ENCODE measurements at places on chromosomes 7 and 10. TPM values are rescaled to one million over a fixed set of nuclear protein-coding genes. Genes with fewer than 3 reads are reported as not detected.

DNA sequence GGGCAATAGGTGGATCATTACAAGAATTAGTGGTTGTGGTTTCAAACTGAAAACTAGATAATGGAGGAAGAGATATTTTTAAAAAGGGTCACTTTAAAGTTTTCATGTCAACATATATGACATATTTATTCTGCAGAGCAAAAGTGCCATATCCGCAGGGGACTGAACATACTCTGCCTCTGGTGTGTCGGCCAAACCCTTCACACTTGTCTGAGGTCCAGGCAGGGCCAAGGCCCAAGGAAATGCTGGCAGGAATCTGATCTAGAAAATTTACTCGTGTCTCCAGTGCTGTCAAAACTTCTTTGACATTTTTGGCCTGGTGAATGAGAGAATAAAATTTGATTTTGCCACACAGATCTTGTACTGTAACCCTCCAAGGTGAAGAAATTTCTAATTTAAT lies 562.3 kb downstream of the CCSER2 start:
- no peaks in the 10 kb centered on the region for H3K36me3 ChIP-seq
- no peak overlapping the region for H3K27ac ChIP-seq
- no peaks in the 10 kb centered on the region for H3K27me3 ChIP-seq

- H3K27me3 ChIP-seq = no peaks in the 10 kb centered on the region
- H3K27ac ChIP-seq = peak overlapping the region; percentile 64
- H3K4me3 ChIP-seq = no peak overlapping the region
- no peaks in the 10 kb centered on the region for H3K4me1 ChIP-seq
- H3K36me3 ChIP-seq = no peaks in the 10 kb centered on the region
- DNase-seq = no peak
Measured at GRCh38 chr7:41148521-41148951, 554.4 kb downstream of the INHBA start.

DNA sequence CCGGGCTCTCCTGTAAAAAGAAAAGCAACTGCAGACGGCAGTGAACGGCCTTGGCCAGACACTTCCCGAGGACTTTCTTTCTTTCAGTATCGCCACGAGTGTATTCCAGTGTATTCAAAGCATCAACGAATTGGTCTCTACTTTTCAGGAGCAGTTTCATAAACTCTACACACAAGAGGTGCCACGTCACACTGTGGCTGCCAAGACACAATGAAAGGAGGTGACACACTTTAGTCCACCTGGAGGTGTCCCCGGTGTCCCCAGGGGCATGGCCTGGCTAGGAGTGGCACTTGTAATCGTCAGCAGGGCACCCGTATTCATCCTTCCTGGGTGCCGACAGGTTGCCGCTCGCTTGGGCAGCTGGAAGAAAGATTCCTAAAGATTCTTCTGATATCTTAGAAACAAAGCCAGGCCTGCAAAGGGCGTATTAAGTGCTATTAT lies 5.0 kb downstream of the TNS3 start:
- H3K4me3 ChIP-seq = peak overlapping the region; percentile 4
- no peaks in the 10 kb centered on the region for H3K36me3 ChIP-seq
- no peaks in the 10 kb centered on the region for H3K27me3 ChIP-seq
- peaks cover 8% of the 10 kb centered on the region for H3K4me1 ChIP-seq
- DNase-seq = no peak

- H3K27ac ChIP-seq = no peak overlapping the region
- H3K36me3 ChIP-seq = no peaks in the 10 kb centered on the region
- H3K4me1 ChIP-seq = no peaks in the 10 kb centered on the region
- H3K4me3 ChIP-seq = no peak overlapping the region
Measured at GRCh38 chr7:104901240-104901619, 112.8 kb upstream of the KMT2E start.

DNA sequence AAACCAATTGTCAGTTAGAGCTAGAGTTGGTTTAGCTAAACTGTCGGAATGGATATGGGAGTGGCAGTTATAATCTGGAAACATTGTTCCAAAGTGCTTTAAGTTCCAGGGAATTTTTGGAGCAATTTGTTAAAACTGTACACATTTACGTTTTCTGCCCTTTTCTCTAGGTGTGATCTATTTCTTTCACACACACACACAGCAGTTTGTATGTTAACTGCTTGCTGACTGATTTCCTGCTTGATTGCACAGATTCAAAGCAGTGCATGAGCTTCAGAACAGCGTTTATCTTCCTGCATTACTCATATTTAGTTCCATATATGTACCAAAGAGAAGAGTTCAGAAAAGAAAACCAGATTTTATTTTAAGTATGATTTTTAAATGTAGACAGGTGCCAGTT lies 57.9 kb downstream of the MGMT start:
- H3K27ac ChIP-seq = no peak overlapping the region
- no peaks in the 10 kb centered on the region for H3K36me3 ChIP-seq
- H3K4me1 ChIP-seq = no peaks in the 10 kb centered on the region
- no peak for DNase-seq

- no peak overlapping the region for H3K27ac ChIP-seq
- DNase-seq = no peak
- no peaks in the 10 kb centered on the region for H3K27me3 ChIP-seq
- no peak overlapping the region for H3K4me3 ChIP-seq
- no peaks in the 10 kb centered on the region for H3K36me3 ChIP-seq
Measured at GRCh38 chr7:45054442-45054841, 34.3 kb downstream of the NACAD start.

DNA sequence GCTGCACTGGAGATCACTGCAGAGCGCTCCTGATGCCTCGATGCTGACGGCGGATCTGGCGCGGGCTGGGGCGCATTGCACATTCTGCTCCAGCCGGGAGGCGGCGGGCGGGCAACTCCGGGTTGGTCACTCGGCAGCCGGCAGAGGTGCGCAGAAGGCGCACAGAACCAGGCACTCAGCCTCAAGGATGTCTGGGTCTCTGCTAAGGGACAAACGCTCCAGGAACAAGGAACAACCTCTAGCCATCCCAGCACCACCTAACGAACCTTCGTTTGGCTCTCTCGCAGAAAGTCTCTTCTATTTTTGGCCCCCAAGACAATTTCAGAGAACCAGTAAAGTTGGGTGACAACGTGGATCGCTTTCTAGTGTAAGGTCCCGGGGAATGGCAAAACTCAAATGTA lies 254.6 kb downstream of the OTUD1 start:
- no peak overlapping the region for H3K4me3 ChIP-seq
- H3K36me3 ChIP-seq = no peaks in the 10 kb centered on the region
- peaks cover 9% of the 10 kb centered on the region for H3K27me3 ChIP-seq
- DNase-seq = no peak

DNA sequence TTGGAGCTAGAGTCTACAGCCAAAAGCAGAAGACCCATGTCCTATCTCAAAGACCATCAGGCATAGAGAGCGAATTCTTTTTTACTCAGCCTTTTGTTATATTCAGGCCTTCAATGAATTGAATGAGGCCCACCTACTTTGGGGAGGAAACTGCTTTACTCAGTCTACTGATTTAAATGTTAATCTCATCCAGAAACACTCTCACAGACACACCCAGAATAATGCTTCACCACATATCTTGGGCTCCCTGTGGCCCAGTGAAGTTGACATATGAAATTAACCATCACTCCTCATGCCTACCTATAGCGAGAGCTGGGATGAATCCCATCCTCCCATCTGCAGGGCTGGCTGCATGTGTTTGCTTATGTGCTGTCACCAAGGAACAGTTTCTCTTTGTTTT lies 26.0 kb upstream of the SORCS3 start:
- H3K36me3 ChIP-seq = no peaks in the 10 kb centered on the region
- no peak overlapping the region for H3K27ac ChIP-seq

GRCh38 chr7:24271938-24272337 lies 12.1 kb upstream of the NPY start:
- no peaks in the 10 kb centered on the region for H3K4me1 ChIP-seq
- no peak for DNase-seq
- no peaks in the 10 kb centered on the region for H3K27me3 ChIP-seq

NEUROG3 gene
- total RNA-seq = not detected

HOXA10 gene
- 114 TPM for total RNA-seq
